NCI-H2081 treated with DMSO at 0.1 percent for 48 hours (cell line): ENCODE measurements at places on chromosomes 5 and 9.
A peak's percentile ranks its signal among the peaks of the same experiment; 100 is the strongest.

DNA sequence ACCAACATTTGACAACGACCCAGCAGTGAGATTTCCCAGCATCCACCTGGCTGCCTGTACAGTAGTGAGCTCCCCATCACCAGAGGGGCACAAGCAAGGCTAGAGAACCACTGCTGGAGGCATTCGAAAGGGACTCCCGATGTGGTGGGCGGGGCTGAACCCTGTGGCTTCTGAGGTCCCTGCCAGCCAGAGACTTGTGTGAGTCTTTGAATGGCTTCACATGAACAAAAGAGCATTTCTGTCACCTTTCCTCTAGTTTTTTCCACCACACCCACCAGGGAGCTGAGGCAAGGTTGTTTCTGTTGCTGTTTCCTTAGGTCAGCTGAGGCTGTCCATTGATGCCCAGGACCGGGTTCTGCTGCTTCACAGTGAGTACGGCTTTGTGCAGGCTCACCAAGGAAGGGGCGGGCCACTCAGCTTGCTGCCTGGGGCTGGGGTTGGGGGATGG, 15.7 kb downstream of the RGS3 start:
- no peak for DNase-seq

DNA sequence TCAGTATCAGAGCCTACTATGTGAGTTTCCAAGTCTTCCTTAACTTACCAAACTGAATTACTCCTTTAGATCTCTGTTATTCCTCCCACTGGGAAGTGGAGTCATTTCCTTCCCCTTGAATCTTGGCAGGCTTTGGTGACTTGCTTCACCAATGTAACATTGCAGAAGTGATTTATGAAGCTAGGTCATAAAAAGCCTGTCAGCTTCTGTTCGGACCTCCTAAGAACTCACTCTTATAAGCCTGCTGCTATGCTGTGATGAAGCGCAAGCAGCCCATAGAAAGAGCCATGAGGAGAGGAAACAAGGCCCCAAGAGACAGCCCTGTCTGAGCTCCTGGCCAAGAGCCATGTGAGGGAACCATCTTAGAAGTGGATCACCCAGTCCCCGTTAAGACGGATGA, 14.2 kb upstream of the FOXB2 start:
- DNase-seq: no peak

DNA sequence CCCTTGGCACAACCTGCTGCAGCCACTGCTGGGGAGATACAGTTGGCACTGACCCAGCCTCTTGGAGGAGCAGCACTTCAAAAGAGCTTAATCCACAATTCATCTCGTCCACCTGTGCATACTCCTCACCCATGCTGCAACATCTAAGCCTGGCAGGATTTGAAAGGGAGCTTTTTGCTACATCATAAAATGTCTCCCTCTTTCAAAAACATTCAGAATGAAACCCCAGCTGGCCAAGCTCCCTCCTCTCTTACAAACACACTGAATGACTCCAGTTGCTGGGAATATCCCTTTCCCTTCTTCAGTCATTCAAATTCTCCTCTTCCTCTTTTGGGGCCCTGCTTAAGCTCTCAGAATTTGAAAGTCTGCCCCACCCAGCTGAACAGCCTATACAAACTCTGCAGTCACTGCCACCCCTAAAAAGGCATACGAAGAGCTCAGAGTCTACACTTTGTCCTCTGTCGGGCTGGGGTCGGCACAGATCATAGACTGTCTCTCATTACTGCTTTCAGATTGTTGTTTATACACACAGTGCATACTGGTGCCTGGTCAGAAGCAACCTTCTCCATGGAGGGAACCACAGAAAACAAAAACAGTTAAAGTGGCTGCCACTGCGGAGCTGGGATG, 8.8 kb upstream of the C5orf15 start:
- no peak for DNase-seq

DNA sequence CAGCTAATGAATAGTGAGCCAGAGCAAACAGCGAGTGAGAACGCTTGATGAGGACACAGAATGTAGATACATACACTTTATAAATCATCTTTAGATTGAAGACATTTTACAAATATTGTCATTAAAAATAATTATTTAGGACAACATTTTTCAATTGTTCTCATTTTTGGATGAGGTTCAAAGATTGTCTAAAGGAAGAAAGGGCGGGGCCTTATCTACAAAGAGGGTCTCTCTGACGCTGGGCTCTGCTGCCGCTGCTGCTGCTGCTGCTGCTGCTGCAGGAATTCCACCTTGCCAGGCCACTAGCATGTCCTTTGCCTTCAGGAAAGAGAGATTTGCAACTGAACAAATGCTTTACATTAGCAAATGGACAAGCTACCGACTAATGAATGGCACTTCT, 220.7 kb upstream of the TMEM161B start:
- no peak for DNase-seq

DNA sequence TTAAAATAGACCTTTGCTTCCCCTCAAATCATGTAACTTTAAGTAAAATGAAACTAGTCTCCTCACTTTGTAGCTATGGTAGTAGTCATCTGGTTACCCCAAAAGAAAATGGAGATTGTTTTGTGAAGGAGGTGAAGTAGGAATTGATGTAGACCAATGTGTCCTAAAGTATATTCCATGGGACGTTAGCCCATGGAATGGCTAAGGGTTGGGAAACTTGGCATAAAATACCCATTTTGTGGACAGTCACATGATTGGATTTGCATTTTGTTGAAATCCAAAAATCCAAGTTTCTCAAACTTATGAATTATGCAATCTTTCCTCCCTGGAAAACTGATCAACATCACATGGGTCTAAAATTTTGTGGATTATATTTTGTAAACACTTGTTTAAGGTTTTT, 290.6 kb downstream of the OSTF1 start:
- no peak for DNase-seq

- DNase-seq: peak; percentile 47
Observed at GRCh38 chr5:80082731-80083100, 47.6 kb downstream of the THBS4 start.

DNA sequence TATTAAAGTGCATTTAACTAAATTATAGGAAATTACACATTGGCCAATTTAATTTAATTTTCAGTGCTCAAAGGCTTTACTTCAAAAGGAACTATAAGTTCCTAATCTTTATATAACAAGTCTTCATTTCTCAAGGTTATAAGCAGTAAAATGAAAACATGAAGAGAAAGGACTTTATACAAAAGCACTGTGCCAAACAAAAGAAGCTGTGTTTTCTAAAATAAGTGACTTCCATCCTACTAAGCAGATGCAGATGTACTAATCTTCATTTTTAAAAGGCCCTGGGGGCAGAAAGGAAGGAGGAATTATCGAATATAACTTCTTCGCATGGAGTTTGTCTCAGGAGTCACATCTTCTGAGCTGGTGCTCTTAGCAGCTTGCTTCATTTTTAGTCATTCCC, 81.4 kb downstream of the SHC3 start:
- no peak for DNase-seq

- no peak for DNase-seq
Observed at GRCh38 chr5:62708481-62709325, 130.1 kb downstream of the LRRC70 start.

DNA sequence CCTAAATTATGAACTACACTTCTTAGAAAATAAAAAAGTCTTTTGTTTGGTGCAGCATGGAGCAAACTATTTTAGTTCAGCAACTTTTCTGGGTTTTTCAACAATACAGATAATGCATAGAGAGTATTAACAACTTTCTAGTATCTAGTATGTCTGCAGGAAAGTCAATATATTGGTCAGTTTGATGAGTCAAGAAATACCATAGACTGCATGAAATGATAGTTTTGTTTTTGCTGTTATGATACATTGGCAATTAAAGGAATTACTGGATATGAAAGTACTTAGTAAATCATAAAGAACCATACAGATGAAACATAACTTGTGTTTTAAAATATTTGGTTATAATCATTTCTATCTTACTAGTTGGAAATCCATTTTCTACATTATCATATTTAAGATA, 173.5 kb downstream of the GIN1 start:
- no peak for DNase-seq

DNA sequence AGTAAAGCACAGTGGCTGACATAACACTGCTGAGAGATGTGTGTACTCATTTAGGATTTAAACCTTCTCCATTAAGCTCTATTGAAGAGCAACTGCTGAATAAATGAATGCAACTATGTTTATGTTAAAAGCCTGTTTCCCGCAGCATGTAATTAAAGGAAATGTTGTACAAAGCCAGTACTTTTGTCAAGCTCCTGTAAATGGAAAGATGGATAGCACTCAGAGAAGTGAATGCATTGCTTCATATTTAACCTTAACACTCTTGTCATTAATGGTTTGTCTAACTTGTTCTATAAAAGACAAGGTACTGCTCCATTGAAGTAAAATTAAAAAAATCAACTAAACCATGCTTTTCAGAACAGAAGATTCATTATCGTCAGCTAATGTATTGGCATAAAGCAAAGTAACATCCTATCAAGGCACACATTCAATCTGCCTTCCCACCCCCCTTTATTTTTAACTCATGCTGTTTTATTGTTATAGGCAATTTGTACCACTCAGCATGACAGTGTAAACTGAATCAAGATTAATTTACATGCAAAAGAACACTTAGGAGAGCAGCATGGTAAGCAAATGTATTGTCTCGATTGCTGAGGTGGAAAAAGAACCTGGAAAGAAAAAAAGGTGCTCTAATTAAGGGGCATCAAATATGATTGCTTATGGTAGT, 240.9 kb upstream of the TBCA start:
- peak; percentile 98 for DNase-seq

GRCh38 chr5:143862271-143862670, 50.3 kb downstream of the HMHB1 start:
- DNase-seq: no peak

- no peak for DNase-seq
Observed at GRCh38 chr9:34633851-34634550, 3.6 kb downstream of the SIGMAR1 start.

- DNase-seq: no peak
Observed at GRCh38 chr5:177320879-177321278, 9.2 kb upstream of the MXD3 start.

DNA sequence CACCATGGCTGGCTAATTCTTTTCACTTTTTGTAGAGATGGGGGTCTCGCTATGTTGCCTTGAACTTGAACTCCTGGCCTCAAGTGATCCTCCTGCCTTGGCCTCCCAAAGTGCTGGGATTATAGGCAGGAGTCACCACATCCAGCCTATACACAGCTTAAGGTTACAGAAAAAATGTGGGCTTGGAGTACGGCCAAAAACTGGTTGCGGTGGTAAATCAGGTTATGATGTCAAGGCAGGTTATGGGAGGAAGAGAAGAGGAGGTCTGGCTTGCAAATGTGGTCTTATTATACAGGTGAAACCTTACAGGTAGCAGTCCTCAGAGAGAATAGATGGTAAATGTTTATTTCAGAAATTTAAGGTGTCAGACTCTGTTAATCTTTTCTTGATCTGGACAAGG, 30.7 kb upstream of the SYK start:
- DNase-seq: no peak

- no peak for DNase-seq
Observed at GRCh38 chr5:32814141-32814540, 103.0 kb downstream of the NPR3 start.

DNA sequence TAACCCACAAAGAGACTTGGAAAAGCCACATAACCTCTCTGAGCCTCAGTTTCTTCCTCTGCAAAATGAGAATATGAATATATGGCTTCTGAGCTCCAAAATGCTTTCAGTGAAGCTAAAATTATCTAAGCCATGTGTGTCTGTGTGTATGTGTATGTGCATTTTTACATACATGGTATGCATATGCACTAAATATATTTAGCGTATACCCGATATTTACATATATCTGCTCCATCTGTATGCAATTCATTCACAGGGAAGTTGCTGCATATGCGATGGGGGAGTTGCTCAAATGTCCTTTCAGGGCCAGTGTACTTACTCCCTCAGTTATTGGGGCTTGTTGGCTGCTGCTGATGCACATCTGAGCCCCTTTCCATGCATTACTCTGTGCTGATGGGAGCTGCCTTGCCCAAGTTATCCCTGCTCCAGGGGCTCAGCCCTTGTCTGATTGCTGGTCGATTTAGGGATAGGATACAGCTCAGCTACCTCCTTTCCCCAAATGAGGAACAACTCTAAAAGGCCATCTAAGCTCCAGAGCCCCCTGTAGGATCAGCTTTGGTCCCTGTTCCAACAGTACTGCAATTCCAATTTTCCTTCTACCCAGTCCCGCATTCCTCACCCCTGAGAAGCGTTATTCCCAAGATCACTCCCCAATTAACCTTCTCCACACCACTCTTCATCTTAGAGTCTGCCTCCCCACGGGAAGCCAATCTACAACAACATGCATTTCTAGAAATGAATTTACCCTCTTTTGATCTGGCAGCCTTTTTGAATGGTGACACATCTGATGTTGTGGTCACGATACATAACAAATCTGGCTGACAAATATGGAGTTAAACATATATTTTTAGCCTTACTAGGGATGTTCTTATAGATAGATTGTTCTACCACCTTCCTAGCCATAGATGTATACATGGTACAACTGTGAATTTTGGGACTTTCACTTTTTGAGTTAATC, 15.9 kb downstream of the RHOBTB3 start:
- no peak for DNase-seq

GRCh38 chr9:122562134-122562760, 9.3 kb downstream of the OR1N2 start:
- no peak for DNase-seq

DNA sequence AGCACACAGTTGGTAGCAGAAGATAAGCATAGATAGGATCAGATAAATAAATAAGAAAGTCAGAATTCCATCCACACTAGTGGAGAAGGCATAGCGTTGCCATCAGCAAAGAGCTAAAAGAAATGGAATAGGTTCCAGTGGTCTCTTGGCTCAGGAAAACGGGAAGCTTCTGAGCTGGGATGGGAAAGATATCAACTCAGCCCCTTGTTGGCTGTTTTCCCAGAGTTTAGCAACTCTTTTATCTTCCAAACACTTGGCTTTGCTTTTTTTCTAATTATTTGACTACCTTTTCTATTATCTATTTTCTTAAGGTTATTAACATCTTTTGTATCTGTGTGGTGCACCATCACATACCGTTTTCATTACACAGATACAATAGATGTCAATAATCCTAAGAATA, 445.7 kb upstream of the TRPC7 start:
- no peak for DNase-seq

DNA sequence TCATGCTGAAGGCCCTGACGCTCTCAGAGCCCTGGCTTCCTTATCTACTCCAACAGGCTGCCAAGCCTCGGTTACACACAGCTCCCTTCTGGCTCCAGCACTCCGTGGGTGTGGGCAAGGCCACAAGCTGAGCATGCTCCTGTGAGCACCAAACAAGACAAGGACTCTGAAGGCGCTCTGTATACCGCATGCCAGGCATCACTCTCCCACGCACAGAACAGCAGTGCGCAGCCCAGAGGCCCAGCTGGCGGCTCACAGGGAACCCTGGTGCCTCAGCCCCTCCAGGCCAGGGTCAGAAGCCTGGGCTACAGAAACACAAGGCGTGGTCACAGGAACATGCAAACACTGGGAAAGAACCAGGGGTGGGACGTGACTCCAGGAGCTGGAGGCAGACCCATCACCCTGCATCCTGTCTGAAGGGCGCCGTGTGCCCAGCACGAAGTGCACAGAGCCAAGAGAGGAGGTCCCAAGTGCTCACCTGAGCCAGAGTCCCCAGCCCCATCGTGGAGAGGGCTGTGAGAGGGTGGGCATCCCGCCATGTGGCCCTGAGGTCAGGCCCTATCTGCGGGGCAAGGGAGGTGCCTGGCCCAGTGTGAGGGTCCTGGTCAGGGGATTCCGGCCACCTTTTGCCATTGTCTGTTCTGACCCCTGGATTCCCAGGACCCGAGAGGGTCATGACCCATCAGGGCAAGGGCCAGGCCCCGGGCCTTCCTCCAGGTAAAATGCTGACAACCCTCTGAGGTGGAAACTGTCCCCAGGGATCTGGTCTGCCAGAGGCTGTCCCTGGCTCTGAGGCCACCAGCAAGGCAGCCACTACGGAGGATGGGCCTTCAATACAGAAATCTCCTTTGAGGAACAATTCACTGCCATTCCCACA, 54.7 kb downstream of the COL23A1 start:
- DNase-seq: no peak

GRCh38 chr9:96655198-96655851, at the start of gene PRXL2C:
Gene PRXL2C (minus strand): TSS chr9:96655317. CDS start chr9:96655281, 36 bp downstream.
- no peak for DNase-seq
